ENCODE measurements at places on chromosomes 3 and 15. TPM values are rescaled to one million over a fixed set of nuclear protein-coding genes. Genes with fewer than 3 reads are reported as not detected.
A peak's percentile ranks its signal among the peaks of the same experiment; 100 is the strongest.

The SI gene
- not detected for total RNA-seq

The CHRD gene
- total RNA-seq: not detected

The WDR93 gene
- total RNA-seq: not detected

The TNNC1 gene
- total RNA-seq: 6.6 TPM

The LSAMP gene
- total RNA-seq: not detected

The ITPKA gene
- not detected for total RNA-seq

- H3K27me3 ChIP-seq: no peaks in the 10 kb centered on the region
- no peak overlapping the region for H3K27ac ChIP-seq
- no peaks in the 10 kb centered on the region for H3K36me3 ChIP-seq
- no peak overlapping the region for H3K4me3 ChIP-seq
Observed at GRCh38 chr3:119819806-119820205, 37.9 kb downstream of the NR1I2 start.

DNA sequence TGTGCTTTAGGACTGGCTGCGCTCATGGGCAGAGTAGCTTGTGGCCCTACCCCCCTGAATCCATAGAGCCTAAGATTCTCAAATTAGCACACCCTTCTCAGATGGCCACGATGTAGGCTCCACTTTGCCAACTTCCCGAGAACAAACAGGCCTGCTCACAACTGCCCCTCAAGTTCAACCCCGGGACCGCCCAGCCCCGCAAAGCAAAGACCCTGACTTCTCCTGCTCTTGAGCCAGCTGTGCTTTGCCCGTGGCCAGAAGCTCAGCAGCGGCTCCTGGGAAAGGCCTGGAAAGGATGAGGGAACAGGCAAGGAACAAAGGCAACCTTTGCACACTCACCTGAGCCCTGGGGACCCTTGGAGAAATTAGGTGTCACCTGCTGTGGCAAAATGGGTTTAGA, 32.0 kb downstream of the CYP11A1 start:
- DNase-seq: no peak
- H3K4me3 ChIP-seq: no peak overlapping the region
- H3K27me3 ChIP-seq: no peaks in the 10 kb centered on the region
- H3K36me3 ChIP-seq: no peaks in the 10 kb centered on the region
- no peak overlapping the region for H3K27ac ChIP-seq
- no peaks in the 10 kb centered on the region for H3K4me1 ChIP-seq

- H3K36me3 ChIP-seq: no peaks in the 10 kb centered on the region
- no peak overlapping the region for H3K4me3 ChIP-seq
- no peak for DNase-seq
- no peaks in the 10 kb centered on the region for H3K4me1 ChIP-seq
- no peaks in the 10 kb centered on the region for H3K27me3 ChIP-seq
Observed at GRCh38 chr3:130442284-130442683, 74.7 kb upstream of the COL6A6 start.

DNA sequence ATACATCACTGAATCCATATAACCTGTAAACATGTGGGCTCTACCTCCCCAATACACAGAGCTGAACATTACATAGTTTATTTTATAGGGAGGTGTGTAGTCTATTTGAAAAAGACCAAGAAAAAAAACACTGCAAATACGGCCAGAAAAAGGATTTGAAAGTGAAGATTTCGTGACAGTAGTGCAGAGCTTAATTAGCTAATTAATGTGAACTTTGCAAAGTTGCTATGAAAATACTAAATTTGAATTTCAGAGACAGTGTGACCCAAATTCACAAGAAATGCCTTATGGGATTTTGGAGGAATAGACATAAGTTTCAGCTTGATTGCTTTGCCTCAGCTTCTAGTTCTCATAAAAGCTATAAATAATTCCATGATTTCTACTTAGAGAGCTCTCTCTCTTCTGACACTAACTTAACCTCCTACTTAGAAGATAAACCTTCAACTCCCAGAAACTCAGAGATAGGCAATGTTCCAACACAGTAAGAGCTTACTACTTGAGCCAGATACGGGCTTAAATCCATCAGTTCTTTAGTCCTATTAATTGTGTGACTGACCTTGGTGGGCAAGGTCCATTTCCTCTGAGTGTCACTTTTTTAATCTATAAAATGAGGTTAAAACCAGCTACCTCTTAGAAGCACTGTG, 87.3 kb upstream of the THBS1 start:
- no peaks in the 10 kb centered on the region for H3K4me1 ChIP-seq
- no peaks in the 10 kb centered on the region for H3K36me3 ChIP-seq
- DNase-seq: no peak
- no peak overlapping the region for H3K27ac ChIP-seq

DNA sequence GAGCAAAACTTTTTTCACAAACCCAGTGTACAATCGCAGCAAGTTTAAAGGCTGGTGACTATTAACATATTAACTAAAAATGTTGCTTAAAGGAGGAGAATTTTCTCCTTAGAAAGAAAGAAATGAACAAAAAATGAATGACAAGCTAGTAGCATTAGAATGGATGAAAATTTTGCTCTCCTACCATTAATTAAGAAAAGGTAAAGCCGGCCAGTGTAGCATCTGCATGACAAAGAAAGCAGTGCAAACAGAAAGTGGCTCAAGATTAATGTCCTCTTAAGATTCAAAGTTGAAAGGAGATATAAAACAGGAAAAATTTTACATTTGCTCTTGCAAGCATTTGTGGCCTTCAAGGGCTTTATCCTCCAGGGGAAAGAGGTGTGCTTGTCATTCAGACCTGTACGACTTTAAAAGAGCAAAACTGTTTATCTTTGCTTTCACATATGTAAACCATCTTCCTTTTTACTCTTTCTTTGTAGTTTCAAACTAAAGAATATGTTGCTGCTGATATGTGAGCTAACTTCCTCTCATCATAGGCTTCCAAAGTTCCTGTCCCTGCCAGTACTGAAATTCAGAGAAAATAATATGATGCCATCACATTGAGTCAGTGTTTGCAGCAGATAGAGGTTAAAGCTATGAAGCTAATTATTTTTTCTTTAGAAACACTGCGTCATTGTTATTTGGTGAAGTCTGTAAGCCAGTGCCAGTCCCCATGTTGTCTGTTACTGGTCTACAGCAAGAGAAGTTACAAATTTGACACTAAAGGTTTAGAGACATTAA, 439.1 kb upstream of the GRM7 start:
- no peaks in the 10 kb centered on the region for H3K36me3 ChIP-seq
- H3K27ac ChIP-seq: no peak overlapping the region
- H3K27me3 ChIP-seq: no peaks in the 10 kb centered on the region

DNA sequence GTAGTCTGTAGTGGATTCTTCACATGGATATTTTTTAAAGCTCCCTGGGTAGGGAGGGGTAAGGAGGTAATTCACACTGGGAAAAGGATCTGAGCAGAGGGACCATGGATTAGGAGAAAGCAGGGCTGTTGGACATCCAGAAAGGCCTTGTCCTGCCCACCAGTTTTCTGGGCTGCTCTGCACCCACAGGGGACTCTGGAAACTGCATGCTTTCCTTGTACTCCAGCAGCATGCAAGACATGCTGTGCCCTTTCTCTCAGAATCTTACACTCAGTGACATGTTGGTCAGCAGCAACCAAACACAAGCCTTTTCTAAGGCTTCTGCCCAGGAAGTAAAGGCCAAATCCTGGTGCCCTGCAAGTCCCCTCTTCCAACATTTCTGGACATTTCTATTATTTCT, 2.5 kb upstream of the FBN1 start:
- no peak for DNase-seq
- H3K27ac ChIP-seq: no peak overlapping the region
- no peaks in the 10 kb centered on the region for H3K36me3 ChIP-seq
- H3K4me3 ChIP-seq: no peak overlapping the region

- no peak for DNase-seq
- H3K27ac ChIP-seq: no peak overlapping the region
- H3K36me3 ChIP-seq: peaks cover 5% of the 10 kb centered on the region
- H3K4me1 ChIP-seq: peaks cover 90% of the 10 kb centered on the region
Observed at GRCh38 chr15:91864664-91865063, 11.2 kb downstream of the SLCO3A1 start.

- no peak overlapping the region for H3K27ac ChIP-seq
- H3K4me3 ChIP-seq: no peak overlapping the region
- DNase-seq: no peak
- H3K27me3 ChIP-seq: peaks cover 11% of the 10 kb centered on the region
- H3K36me3 ChIP-seq: no peaks in the 10 kb centered on the region
Observed at GRCh38 chr3:14634763-14635400, 16.7 kb upstream of the CCDC174 start.

- H3K4me1 ChIP-seq: peaks cover 18% of the 10 kb centered on the region
- DNase-seq: no peak
- H3K27me3 ChIP-seq: peaks cover 78% of the 10 kb centered on the region
- H3K4me3 ChIP-seq: no peak overlapping the region
- no peak overlapping the region for H3K27ac ChIP-seq
Observed at GRCh38 chr15:60009980-60010732, 6.0 kb downstream of the FOXB1 start.

DNA sequence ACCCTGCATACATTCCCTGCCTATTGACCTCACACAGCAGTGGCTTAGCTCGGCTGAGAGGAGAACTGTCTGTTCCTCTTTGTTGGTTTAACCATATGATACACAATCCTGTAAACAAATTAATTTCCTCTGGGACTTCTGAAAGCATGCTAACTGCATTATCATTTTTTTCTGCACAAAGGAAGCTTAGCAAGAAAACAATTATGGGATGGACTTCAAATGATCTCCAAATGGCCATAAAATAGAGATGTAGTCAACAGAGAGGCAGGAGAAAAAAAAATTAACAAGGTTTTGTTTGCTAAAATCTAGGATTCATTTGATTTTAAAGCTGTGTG, 14.4 kb upstream of the TMC3 start:
- no peak for DNase-seq
- no peak overlapping the region for H3K27ac ChIP-seq

- H3K4me1 ChIP-seq: no peaks in the 10 kb centered on the region
- no peak overlapping the region for H3K27ac ChIP-seq
- H3K4me3 ChIP-seq: no peak overlapping the region
- no peaks in the 10 kb centered on the region for H3K27me3 ChIP-seq
Observed at GRCh38 chr3:181174676-181175233, 185.2 kb upstream of the DNAJC19 start.

GRCh38 chr3:189630767-189631372, 319 bp upstream of the TP63 start:
- H3K27ac ChIP-seq: no peak overlapping the region
- H3K4me3 ChIP-seq: peak overlapping the region; percentile 29
- no peaks in the 10 kb centered on the region for H3K36me3 ChIP-seq
- no peaks in the 10 kb centered on the region for H3K27me3 ChIP-seq
- no peaks in the 10 kb centered on the region for H3K4me1 ChIP-seq

- H3K27ac ChIP-seq: peak overlapping the region; percentile 31
- no peaks in the 10 kb centered on the region for H3K27me3 ChIP-seq
- H3K4me1 ChIP-seq: peaks cover 54% of the 10 kb centered on the region
- peak overlapping the region; percentile 32 for H3K4me3 ChIP-seq
- peak; percentile 63 for DNase-seq
Observed at GRCh38 chr3:172107403-172107802, 68.0 kb downstream of the FNDC3B start.

- peaks cover 48% of the 10 kb centered on the region for H3K4me1 ChIP-seq
- peak; percentile 43 for DNase-seq
- no peaks in the 10 kb centered on the region for H3K36me3 ChIP-seq
- peak overlapping the region; percentile 83 for H3K27ac ChIP-seq
- peaks cover 16% of the 10 kb centered on the region for H3K27me3 ChIP-seq
Observed at GRCh38 chr15:67839499-67839928, 331 bp downstream of the RNU6-1 start.
